ENCODE measurements at places on chromosomes 12 and 14. TPM values are rescaled to one million over a fixed set of nuclear protein-coding genes. Genes with fewer than 3 reads are reported as not detected.

DNA sequence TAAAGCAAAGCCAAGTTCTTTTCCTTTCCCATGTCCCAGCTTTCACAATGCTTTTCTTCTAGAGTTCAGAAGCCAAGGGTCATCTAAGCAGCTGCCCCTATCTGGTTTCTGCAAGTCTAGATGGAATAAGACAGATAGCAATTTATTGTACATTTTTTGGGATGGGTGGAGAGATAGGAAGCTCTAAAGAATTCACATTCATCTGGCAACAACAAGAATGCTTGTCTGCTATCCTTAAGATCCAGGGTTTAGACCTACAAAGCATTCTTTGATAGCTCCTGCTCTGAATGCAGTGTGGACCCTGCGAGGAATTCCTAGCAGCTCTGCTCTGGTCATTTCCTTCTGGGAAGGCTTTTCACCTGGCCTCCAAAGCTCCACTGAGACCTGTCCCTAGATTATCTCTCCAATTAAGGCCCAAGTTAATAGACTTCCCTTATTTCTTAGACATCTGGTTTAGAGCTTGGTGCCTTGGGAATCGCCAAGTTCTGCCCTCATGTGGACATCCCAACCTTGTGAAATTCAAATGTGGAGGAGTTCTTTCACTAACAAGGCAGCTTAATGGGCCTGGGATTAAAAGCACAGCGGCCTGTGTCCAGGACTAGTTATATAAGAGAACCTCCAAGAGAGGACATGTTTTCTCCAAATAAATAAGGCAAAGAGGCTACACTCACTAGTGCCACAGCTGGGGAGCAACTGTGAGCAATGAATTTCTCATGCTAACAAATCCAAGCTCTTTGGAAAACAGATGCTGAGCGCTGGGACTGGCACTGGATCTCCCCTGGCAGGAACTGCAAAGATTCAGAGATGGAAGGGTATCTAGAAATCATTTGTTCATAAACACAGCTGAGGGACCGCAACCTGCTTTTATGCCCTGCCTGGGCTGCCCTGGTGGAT, 384.5 kb upstream of the DDHD1 start:
- peak; percentile 20 for DNase-seq

GRCh38 chr14:103563844-103564505, 1.2 kb downstream of the COA8 start:
- DNase-seq: no peak

- DNase-seq: peak; percentile 58
These were observed 1.0 kb downstream of the PRPF39 start for GRCh38 chr14:45084946-45085346.

GRCh38 chr14:70268760-70269159, 80.0 kb upstream of the SLC8A3 start:
- no peak for DNase-seq

- DNase-seq: peak; percentile 31
These were observed 45.0 kb downstream of the SMOC1 start for GRCh38 chr14:69924201-69924600.

- no peak for DNase-seq
These were observed 68.9 kb downstream of the ALG10B start for GRCh38 chr12:38385486-38385885.

Gene PCNX4
- 44.3 TPM for total RNA-seq

Gene SLC22A17
- 32.8 TPM for total RNA-seq

Gene PLEKHG3
- total RNA-seq: 6.9 TPM
